DMS79 treated with DMSO at 0.1 percent for 48 hours (cell line): ENCODE measurements at places on chromosomes 5 and 9.

DNA sequence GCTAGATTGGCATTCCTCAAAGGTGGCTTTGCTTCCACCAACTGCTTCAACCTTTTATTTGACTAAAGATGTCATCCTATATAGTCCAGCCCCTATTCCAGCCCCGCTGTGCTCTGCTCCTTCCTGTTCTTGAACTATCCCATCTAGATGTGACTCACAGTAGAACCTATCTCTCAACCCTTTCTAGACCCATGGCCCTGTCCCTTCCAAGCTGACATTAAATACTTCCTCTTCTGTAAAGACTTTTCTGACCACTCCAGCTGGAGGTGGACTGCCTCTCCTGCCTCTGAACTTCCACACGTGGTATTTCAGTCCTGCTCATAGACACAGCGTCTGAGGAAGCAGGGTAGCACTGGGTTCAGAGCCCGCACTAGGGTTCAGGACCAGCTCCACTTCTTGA, 32.4 kb downstream of the OSTF1 start:
- no peak for DNase-seq

DNA sequence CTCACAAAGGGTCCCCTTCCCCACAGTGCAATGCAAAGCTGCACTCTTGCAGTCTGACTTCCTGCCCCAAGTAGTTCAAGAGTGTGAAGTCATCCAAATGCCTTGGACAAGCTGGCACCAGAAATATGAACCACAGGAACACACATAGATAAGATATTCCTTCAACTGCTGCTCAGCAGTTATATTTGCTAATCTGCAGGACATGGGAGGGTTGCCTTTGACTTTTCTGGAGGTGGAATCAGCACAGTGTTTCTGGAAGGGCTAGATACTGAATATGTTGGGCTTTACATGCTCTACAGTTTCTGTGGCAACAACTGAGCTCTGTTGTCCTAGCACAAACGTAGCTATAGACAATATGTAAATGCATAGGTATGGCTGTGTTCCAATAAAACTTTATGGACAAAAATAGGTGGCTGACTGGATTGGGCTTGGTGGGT, 96.7 kb upstream of the PCA3 start:
- no peak for DNase-seq

- peak; percentile 97 for DNase-seq
Observed at GRCh38 chr5:37847978-37848425, 8.2 kb upstream of the GDNF start.

- no peak for DNase-seq
Observed at GRCh38 chr5:125113328-125113727, 366.9 kb upstream of the ZNF608 start.

- no peak for DNase-seq
Observed at GRCh38 chr5:135609981-135610380, 31.2 kb upstream of the CXCL14 start.

GRCh38 chr5:79488058-79488457, 25.9 kb downstream of the HOMER1 start:
- no peak for DNase-seq

- DNase-seq, result no peak
Observed at GRCh38 chr5:62093411-62093810, 212.6 kb upstream of the KIF2A start.

- DNase-seq, result peak; percentile 22
Observed at GRCh38 chr9:91193658-91194391, 167.9 kb downstream of the AUH start.

GRCh38 chr9:133342570-133342969, 5.4 kb downstream of the MED22 start:
- no peak for DNase-seq

GRCh38 chr5:60843936-60844905, at the start of gene ELOVL7:
ELOVL7 (minus strand) TSS chr5:60844269; CDS start chr5:60787397, 56,872 bp downstream.
- DNase-seq, result peak; percentile 39

GRCh38 chr9:18786911-18787650, 245.9 kb downstream of the SAXO1 start:
- DNase-seq, result no peak

GRCh38 chr9:82512728-82513127, 524.2 kb downstream of the SPATA31D1 start:
- no peak for DNase-seq

GRCh38 chr9:127783111-127784008, 2.5 kb upstream of the CDK9 start:
- DNase-seq, result no peak

DNA sequence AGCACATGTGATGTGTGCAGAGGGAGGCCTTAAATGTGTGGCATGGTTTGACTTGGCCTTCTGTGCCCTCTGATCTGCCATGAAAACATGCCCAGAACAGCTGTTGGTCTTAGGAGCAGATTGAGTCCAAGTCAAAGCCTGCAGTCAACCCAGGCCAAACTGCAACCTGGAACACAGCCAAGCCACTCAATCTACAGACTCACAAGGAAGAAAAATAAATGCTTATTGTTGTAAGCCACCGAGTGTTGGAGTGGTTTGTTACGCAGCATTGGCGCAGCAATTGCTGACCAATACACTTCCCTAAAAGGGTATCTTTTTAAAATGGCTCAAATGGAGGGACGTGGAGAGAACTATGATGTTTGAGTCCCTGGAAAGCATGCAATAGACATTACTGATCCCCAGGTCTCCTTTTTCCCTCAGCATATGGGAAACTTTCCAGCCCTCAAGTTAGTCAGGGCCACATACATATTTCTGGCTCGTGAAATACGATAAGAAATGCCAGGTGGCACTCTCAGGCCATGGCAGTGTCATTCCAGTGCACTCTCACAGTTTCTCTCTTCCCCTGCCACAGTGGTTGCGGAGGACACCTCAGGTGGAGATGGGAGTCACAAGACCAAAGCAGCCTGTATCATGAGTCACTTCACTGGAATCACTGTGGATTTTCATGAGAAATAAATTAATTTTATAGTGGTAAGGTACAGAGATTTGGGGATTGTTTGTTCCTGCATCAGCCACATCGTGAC, 168.0 kb upstream of the ZNF618 start:
- no peak for DNase-seq

DNA sequence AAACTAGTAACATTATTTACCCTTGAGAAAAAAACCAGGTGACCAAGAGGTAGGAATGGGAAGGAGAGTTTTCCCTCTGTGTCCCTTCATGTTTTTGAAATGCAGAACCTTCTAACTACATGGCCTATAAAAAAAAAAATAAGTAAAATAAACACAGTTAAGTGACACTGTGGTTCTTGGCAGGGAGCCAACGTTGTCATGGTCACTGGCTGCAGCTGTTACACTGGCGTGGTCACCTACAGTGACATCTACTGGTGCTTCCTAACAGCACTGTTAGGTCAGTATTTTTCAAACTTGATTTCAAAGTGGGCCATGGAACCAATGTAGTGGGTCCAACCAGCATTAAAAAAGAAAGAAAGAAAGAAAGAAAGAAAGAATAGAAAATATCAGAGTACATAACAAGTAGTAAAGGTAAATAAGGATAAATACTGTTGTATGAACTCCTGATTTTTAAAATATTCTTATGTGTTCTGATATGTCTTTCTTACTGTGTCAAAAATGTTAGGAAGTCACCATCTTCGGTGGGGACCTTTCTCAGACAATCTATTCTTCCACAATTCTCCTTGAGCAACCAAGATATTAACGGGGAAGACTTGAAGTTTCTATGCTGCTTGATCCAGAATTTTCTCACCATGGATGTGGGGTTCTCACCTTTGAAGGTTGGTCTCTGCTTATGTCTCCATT, 59.1 kb upstream of the PJA2 start:
- peak; percentile 85 for DNase-seq
